ACHN (cell line): ENCODE measurements at places on chromosomes 1 and 21.

DNA sequence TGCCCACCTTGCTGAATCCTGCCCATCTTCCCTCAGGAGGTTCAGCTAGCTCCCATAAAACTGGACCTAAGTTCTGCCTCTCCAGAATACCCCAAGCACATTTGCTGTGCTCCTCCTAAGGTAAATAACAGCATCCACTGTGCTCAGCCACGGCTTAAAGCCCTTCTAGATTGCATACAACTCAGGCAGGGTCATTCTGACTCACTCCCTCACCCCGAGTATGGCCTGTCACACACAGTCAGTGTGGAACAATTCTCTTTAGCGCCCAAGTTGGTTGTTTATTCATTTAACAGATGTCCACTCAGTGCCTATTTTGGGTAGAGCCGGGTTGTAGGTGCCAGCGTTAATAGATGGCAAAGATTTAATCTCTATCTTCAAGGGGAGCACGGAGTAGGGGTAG lies 147.5 kb upstream of the EDN2 start:
- no peak for DNase-seq

DNA sequence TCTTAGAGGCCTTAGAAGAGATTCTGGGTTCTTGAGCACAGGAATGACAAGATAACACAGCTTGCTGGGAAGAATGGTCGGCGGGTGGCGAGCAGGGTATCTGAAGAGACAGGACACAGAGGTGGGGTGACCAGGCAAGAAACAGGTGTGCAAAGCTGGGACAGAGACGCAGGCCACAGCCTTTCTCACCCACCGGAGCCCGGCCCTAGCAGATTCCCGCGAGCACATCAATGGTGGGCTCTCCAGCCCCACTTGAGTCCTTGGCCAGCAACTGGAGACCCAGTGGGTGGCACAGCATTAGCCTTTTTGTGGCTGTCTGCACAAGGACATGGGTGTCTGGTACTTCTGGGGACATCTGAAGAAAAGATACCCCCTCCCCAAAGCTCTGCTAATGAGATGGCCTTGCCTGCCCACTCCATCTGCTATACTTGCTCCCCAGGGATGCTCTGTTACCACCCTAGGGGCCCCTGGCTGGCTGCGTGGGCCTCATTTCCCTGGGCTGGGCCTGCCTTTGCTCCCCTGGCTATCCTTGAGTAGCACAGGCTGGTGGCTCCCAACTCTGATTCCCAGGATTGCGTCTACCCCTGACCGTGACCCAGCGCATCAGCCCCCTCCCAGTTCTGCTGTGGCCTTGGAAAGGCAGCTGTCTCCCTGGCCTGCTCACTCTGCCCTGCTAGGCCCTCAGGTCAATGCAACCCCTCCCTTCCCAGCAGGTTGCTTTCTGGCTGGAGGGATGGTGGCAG lies 127.2 kb upstream of the ADAR start:
- no peak for DNase-seq

DNA sequence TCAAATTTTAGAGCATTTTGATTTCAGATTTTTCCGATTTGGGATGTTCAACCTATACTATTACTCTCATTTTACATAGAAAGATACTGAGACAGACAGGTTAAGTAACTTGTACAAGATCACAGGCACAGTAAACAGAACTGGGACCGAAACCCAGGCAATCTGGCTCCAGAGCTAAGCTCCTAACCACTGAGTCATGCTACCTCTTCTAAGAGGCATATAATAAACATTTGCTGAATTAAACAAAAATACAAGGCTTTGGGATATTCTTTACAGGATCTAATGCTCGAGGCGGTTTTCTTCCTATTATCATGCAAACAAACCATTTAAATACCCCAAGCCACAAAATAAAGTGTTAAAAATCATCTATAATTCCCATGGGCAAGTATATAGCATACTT lies 50.3 kb downstream of the MCOLN2 start:
- DNase-seq = no peak

GRCh38 chr1:107963601-107964335 lies 1.2 kb downstream of the VAV3 start:
- DNase-seq = no peak

GRCh38 chr1:3251099-3251806 lies 182.2 kb downstream of the PRDM16 start:
- DNase-seq = no peak

DNA sequence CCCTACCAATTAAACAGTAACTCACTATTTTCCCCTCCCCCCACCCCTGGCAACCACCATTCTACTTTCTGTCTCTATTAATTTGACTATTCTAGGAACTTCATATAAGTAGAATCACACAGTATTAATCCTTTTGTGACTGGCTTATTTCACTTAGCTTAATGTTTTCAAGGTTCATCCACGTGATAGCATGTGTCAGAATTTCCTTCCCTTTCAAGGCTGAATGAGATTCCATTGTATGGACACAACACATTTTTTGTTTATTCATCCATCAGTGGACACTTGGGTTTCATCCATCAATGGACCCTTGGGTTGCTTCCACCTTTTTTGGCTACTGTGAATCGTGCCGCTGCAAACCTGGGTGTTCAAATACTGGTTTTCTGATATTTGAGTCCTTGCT lies 41.7 kb downstream of the EIF2D start:
- DNase-seq = no peak

- DNase-seq = peak; percentile 66
These were observed 67.4 kb downstream of the ARHGEF10L start for GRCh38 chr1:17606826-17607440.

GRCh38 chr1:234942012-234942332 lies 186.7 kb downstream of the TOMM20 start:
- DNase-seq = no peak

- no peak for DNase-seq
These were observed 187.2 kb upstream of the FOXD3 start for GRCh38 chr1:63135174-63135512.

DNA sequence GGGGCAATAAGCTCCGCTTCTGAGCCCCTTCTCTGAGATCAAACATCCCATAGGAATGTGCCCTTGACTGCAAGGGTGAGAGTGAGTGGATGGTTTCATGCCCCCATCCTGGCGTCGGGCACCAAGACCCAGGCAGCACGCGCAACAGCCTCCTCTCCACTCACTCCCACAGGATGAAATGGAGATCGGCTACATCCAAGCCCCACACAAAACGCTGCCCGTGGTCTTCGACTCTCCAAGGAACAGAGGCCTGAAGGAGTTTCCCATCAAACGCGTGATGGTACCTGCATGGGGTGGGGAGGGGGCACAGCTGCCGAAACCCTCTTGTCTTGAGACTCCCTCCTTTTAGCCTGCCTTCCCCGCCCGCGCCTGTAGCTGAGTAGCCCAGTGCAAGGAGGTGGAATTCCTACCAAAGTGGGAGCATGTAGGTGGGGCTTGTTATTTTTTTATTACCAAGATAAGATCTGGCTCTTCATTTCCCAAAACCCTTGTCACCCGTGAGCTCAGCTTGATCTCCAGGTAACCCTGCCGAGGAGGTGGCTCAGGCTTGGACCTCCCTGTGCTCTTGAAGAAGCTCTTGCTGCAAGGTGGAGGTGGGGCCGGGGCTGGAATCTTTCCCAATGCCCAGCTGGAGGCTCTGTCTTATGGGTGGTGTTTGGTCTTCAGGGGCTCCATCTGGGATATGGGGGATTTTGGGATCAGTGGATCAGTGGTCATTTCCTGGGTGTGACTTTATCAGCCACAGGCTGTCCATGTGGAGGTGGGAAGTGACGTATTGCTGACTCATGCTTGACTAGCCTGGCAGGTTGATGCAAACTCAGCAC lies 24.0 kb upstream of the PADI6 start:
- DNase-seq = no peak

DNA sequence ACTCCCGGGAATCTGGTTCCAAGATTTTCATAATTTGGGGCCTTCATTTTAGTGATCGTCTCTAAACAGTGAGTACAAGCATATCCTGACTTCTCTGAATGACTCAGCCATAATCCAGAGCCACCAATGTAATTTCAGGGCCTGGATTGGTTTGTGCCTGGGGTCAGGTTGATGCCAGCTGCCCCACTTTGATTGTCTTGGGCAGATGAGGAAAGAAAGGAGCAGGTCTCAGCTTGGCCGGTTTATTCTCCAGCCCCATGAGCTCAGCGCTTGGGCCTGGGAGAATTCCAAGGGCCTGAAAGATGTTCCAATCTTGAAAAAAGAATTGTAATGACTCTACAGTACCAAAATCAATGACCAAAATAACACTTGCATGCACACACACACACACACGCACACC lies 71.2 kb upstream of the ECE1 start:
- DNase-seq = no peak
